Cardiac septum (tissue), 1 donor: ENCODE measurements at places on chromosomes 12 and 14. TPM values are rescaled to one million over a fixed set of nuclear protein-coding genes. Genes with fewer than 3 reads are reported as not detected.

- no peak for DNase-seq
These were observed 311.9 kb downstream of the DUSP6 start for GRCh38 chr12:89040146-89040964.

- no peak for DNase-seq
These were observed 73.9 kb downstream of the ANO4 start for GRCh38 chr12:100868487-100868886.

DNA sequence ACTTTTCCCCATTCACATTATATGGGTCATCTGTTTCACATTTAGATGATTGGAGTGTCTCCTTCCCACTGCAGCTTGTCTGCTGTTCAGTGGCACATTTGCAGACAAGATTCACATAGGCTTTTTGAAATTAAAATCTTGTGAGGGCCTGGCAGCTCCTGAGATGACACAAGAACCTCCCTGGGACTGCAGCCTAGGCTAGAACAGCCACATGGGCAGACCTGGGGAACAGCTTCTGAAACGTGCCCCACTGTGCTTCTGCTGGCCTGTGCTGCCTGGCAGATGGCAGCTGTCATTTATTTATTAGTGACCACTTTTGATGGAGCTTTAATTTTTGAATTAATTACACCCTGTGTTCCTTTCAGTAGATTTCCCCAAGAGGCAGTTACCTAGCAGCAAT is 137.4 kb downstream of the GRIP1 start:
- no peak for DNase-seq

- DNase-seq = no peak
These were observed 230.8 kb downstream of the NUAK1 start for GRCh38 chr12:105907982-105908381.

- DNase-seq = no peak
These were observed 5.8 kb downstream of the SLC24A4 start for GRCh38 chr14:92328664-92329255.

DNA sequence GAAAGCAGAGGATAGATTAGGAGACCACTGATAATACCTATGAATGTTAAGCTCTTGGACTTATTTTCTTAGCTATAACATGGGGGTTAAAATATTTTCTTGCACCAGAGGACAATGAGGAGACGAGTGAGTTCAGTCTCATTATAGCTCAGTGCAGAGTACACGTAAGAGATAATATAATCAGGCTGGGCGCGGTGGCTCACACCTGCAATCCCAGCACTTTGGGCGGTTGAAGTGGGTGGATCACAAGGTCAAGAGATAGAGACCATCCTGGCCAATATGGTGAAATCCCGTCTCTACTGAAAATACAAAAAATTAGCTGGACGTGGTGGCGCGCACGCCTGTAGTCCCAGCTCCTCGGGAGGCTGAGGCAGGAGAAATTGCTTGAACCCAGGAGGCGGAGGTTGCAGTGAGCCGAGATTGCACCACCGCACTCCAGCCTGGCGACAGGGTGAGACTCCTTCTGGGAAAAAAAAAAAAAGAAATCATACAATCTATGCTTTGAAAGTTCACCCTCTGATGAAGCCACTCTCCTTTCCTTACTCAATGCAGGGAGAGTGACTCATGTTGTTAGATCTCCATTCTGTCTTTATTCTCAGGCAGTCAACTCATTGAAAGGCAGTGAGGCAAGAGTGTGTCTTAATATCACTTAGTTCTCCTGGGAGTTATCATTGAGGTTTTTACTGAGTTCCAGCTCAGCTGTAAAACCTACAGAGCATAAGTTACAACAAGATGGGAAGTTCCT is 134.2 kb downstream of the SYNE2 start:
- DNase-seq = no peak

DNA sequence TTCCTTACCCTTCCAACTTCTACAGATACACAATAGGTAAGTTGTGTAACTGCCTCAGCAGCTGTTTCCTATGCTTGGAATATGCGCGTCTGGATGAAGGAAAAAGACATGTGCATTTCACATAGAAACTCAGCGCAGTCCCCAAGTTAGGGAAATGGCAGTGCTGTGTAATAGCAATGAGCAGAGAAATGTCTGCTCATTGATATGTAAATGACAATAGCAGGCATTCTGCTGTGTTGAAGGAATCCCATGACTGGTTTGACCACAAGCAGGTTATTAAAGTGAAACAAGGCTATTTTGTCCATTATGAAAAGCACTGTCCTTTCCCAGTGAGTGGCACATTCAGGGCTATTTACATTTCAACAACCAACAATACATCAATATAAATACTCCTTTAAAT is 106.6 kb downstream of the BTG1 start:
- no peak for DNase-seq

DNA sequence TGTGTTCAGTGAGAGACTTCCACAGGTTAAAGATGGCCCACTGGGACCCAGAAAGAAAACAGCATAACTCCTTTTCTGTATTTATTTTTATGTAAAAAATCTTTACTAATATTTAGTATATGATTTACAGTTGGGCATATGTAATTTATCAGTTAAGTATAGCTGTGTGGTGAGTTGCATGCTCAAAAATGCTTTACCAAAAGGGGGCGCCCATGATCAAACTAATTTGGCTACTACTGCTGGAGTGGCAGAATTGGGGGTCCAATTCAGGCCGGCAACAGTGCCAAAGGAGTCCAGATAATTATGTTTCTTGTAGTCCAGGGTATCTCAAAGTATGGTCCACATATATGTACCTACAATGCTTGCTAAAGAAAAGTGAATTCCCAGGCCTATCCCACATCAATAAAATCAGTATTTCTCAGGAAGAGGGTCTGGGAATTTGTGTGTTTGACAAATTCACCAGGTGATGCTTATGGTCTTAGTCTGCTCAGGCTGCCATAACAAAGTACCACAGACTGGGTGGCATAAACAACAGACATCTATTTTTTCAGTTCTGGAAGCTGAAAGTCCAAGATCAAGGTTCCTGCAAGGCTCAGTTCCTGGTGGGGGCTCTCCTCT is 152.0 kb downstream of the KTN1 start:
- no peak for DNase-seq

- no peak for DNase-seq
These were observed 766.2 kb downstream of the FLRT2 start for GRCh38 chr14:86296173-86296572.

DNA sequence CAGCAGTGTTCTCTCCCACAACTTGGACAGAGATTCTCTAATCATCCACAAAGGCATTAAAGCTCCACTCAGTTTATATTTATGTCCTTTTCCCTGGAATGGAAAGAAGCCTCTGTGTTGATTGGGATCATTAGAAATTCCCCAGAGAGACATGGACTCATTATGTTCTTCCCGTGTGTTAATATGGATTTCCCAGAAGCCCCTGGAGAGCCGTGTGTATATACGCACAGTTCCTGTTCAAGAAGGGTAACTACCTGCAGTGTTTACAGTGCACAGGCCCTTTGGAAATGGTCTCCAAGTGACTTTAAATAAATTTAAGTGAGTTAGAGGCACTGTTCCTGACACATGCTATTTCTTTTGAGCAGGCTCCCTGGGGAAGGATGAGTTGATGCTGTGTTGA is 428.0 kb upstream of the TMTC1 start:
- no peak for DNase-seq

GRCh38 chr14:55243386-55243785 is 27.8 kb upstream of the FBXO34 start:
- no peak for DNase-seq

DNA sequence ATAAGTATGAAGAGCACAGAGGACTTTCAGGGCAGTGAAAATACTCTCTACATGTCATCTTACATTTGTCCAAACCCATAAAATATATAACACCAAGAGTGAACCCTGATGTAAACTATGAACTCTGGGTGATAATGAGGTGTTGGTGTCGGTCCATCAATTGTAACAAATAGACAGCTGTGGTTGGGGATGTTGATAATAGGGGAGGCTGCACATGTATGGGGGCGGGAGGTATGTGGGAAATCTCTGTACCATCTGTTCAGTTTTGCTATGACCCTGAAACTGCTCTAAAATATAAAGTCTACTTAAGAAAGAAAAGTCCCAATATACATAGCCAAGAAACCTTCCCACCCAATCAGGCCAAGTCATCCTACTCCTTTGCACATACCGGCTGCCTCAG is 88.5 kb downstream of the GPR135 start:
- DNase-seq = no peak

- no peak for DNase-seq
These were observed 6.9 kb downstream of the C12orf75 start for GRCh38 chr12:105337391-105337790.

DNA sequence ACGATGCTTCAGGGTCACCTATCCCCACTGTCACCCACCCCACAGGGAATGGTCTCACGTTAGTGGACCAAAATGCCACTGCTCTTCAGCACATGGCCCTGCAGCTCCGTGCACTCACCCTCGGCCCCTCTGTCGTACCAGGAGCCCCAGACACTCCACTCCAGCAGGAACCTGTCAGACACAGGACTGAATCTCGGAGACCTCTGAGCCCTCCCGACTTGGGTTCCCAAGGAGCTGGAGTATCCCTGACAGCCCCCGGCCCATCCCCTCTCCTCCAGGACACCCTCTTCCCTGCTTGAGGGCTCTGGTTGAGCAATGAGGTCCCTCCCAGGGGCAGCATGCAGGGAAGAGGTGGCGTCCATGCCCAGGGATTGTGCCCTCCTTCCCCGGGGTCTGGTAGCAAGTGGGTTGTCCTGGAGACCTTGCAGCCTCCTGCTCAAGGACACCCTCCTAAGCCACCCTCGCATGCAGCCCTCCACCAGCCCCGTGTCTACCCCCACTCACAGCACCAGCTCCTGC is 20.4 kb upstream of the LRTM2 start:
- DNase-seq = no peak

- no peak for DNase-seq
These were observed 71.7 kb downstream of the TPH2 start for GRCh38 chr12:72010356-72010755.

GRCh38 chr14:61577506-61577931 is 117.8 kb upstream of the HIF1A start:
- no peak for DNase-seq

GRCh38 chr14:104582662-104583061 is 3.1 kb downstream of the C14orf180 start:
- peak; percentile 89 for DNase-seq

DNA sequence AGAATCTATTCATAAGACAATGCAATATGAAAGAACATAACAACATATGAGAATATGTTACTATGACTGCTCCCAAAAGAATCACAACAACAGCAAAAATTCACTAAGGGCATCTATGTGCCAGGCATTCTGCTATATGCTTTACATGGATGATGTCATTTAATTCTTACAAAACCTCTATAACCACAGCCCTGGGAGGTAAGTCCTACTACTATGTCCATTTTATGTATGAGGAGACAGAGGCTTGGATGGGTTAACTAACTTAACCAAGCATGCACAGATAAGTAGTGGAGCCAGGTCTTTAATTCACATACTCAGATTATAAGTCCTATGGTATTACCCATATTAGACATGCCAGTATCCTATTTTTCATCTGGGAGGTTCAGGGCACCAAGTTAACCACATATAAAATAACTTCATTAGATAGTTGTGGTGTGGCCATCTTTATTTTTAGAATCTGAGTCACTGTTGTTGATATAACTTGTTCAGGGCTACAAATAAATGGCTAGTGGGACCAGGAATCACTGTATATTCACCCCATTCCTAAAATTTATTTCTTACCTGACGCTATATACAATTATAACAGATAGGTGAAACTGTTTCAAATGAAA is 33.2 kb upstream of the RAD51AP1 start:
- DNase-seq = no peak

DNA sequence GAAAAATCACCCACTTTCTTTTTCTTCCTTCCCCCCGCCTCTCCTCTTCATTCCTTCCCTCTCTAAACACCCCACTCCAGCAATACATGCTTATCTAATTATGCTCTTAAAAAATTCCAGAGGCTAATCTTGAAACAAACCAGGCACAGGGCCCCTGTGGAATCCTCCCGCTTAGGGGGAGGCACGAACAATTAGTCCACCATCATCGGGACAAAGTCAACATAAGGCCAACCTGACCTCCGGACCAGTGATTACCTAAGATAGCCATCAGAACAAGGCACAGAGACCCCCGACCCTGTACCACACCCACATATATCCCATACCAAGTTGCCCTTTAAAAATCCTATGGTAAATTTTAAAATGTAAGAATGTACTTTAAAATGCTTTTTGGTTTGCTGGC is 47.1 kb downstream of the KIF21A start:
- DNase-seq = no peak

GRCh38 chr12:47272412-47273190 is 192.8 kb upstream of the AMIGO2 start:
- no peak for DNase-seq

DNA sequence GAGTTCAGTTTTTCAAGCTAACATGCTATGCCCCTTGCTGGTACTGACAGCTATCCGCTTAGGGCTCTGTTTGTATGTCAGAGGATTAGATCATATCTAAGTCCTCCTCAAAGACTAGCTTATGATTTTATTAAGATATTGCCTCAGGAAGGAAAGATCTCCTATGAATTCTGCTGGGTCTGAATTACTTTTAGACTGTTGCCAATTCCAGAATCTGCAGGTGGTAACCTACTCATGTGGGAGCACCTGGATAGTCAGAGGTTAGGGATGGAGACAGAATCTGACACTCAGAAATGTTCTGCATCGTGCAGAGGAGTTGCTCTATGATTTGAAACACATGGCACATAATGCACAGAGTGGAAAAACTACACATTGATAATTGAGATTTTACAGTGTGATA is 843.4 kb downstream of the SLC6A15 start:
- DNase-seq = no peak

- DNase-seq = no peak
These were observed 78.0 kb downstream of the CPSF2 start for GRCh38 chr14:92199763-92200162.

DNA sequence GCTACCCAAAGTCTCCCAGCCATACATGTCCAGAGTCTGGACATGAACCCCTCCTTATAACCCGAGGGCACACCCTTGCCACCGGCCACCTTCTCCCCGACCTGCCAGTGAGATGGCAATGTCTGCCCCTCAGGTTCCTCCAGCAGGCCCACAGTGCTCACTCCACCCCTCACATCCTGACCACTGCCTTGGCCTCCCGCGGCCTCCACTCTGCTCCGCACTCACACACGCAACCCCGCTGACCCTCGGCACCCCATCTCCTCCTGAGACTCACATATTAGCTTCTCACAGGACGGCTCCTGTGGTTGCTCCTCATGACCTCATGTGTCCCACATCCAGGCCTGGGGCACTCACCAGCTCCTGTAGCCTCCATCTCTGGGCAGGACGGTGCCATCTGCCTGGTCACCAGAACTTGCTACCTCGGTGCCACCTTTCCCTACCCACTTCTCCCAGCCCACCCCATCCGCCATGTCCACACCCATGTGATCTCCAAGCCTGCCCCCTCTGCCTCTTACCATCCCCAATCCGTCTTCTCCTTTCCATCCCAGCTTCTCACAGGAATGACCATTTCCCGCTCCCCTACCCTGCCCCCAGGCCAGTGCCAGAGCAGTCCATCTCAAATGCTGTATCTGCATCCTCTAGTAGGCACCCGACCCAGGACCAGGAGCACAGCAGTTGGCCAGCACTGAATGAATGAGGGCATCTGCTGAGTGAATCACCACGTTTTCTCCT is 198.6 kb upstream of the DIO3 start:
- peak; percentile 68 for DNase-seq

The PLEKHD1 gene
- 0.13 TPM for total RNA-seq

The B4GALNT1 gene
- 11.1 TPM for total RNA-seq

The BAG5 gene
- 20.1 TPM for total RNA-seq

The ADCY4 gene
- 71.9 TPM for total RNA-seq

The ACADS gene
- total RNA-seq = 58.4 TPM

The NID2 gene
- total RNA-seq = 37.3 TPM

The CD27 gene
- total RNA-seq = not detected

The DHRS2 gene
- total RNA-seq = 0.27 TPM

The KRT74 gene
- not detected for total RNA-seq

The GAS2L3 gene
- total RNA-seq = 2.8 TPM

The RHOJ gene
- total RNA-seq = 14.7 TPM

The LHX5 gene
- not detected for total RNA-seq
